ENCODE measurements at places on chromosomes 4 and X. TPM values are rescaled to one million over a fixed set of nuclear protein-coding genes. Genes with fewer than 3 reads are reported as not detected.
A peak's percentile ranks its signal among the peaks of the same experiment; 100 is the strongest.

DNA sequence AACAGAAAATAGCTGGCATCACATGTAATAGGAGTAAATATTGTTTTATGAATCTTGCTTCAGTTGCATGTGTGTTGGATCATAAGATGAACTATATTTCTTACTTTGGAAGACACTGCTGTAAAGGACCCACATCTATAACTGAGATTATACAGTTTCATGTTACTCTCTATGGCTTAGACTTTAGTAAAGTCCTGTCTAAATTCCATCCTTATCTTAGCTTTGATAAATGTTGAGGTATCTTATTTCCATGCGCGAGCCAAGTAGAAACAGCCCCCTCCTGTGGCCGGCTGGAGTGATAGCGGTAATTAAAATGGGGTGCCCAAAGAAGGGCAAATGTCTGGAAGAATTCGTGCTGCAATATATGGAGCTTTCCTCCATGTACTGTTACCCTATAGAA, 43.0 kb downstream of the CCDC158 start:
- no peak overlapping the region for H3K4me3 ChIP-seq
- H3K27me3 ChIP-seq, result no peaks in the 10 kb centered on the region
- H3K4me1 ChIP-seq, result no peaks in the 10 kb centered on the region
- H3K36me3 ChIP-seq, result no peaks in the 10 kb centered on the region
- DNase-seq, result peak; percentile 21

DNA sequence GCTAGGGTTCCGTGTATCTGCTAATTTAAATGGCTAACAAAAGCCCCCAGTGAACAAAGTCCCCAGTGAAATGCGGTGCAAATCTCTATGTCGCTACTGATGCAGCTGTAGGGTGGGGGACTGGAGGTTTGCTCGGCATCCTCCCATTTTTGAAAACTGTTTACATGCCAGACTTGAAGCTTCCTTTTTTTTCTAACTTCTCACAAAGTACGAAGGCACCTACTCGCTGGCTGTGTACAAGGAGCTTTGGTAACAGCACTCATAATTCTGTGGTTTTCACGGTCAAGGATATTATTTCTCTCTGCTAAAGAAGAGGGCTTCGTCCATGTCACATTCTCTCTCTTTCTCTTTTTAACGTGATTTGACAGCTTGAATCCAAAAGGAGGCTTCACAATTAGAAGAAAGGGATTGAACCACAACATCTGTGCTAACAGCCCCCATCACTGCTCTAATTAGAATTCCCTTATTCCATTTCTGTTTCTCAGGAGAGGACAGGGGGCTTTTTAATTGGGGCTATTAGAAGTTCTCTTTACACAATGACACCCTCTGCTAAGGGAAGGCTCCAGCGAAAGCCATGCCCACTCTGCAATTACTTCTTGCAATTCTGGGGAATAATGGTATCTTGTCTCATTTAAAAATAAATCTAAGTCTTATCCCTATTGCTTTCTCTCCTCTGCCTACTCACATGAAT, 46.7 kb downstream of the TMEM156 start:
- no peaks in the 10 kb centered on the region for H3K27me3 ChIP-seq
- no peak overlapping the region for H3K4me3 ChIP-seq
- no peak overlapping the region for H3K27ac ChIP-seq
- no peaks in the 10 kb centered on the region for H3K36me3 ChIP-seq

HMX1 gene
- not detected for total RNA-seq

GRCh38 chrX:110509755-110510532, 151.3 kb downstream of the RTL9 start:
- H3K27me3 ChIP-seq, result no peaks in the 10 kb centered on the region
- DNase-seq, result no peak
- H3K4me1 ChIP-seq, result no peaks in the 10 kb centered on the region
- H3K4me3 ChIP-seq, result no peak overlapping the region

APBB2 gene
- 174 TPM for total RNA-seq

- H3K27me3 ChIP-seq, result no peaks in the 10 kb centered on the region
- DNase-seq, result no peak
- H3K4me1 ChIP-seq, result no peaks in the 10 kb centered on the region
- no peak overlapping the region for H3K27ac ChIP-seq
- no peak overlapping the region for H3K4me3 ChIP-seq
Observed at GRCh38 chr4:5143306-5143861, 92.1 kb downstream of the STK32B start.

DNA sequence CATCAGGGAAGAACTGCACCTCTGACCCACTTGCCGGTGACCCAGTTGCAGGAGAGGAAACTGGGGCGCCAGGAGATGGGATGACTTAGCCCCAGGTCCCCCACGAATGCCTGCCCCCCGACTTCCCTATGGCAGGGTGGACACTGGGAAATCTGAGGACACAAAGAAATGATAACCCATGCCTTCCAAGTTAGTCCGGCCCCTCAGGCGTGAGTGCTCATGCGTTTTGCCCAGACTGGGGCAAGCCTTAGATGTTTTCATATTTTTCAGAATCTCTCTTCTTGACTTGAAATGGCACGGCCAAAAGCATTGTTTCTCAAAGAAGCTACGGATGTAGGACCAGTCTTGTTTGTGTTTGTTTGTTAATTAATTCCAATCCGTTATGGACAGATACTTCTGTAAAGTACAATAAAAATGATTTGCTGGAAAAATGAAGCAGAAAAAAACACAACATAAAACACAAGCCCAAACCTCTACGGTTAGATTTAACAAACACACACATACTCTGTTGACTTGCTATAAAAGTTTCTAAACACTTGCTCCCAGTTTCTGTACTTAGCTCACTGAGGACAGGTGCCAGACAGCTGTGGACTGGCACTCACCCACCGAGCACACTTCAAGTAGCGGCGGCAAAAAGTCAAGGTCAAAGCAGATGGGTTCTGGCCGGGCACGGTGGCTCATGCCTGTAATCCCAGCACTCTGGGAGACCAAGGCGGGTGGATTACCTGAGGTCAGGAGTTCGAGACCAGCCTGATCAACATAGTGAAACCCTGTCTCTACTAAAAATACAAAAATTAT, 341.5 kb downstream of the BCOR start:
- DNase-seq, result peak; percentile 55
- H3K27me3 ChIP-seq, result no peaks in the 10 kb centered on the region
- H3K36me3 ChIP-seq, result no peaks in the 10 kb centered on the region
- H3K4me1 ChIP-seq, result peaks cover 34% of the 10 kb centered on the region
- no peak overlapping the region for H3K4me3 ChIP-seq
- H3K27ac ChIP-seq, result peak overlapping the region; percentile 84

GRCh38 chrX:40013266-40014195, 84.2 kb downstream of the BCOR start:
- no peaks in the 10 kb centered on the region for H3K36me3 ChIP-seq
- peak; percentile 62 for DNase-seq
- H3K4me1 ChIP-seq, result peaks cover 9% of the 10 kb centered on the region

- H3K4me3 ChIP-seq, result no peak overlapping the region
- no peak overlapping the region for H3K27ac ChIP-seq
- H3K27me3 ChIP-seq, result no peaks in the 10 kb centered on the region
- H3K36me3 ChIP-seq, result no peaks in the 10 kb centered on the region
Observed at GRCh38 chr4:83850435-83850834, 314.5 kb downstream of the GPAT3 start.

- no peaks in the 10 kb centered on the region for H3K36me3 ChIP-seq
- no peaks in the 10 kb centered on the region for H3K4me1 ChIP-seq
- no peaks in the 10 kb centered on the region for H3K27me3 ChIP-seq
- H3K4me3 ChIP-seq, result no peak overlapping the region
- DNase-seq, result peak; percentile 58
- H3K27ac ChIP-seq, result no peak overlapping the region
Observed at GRCh38 chr4:8176547-8177399, 18.2 kb upstream of the ABLIM2 start.

DNA sequence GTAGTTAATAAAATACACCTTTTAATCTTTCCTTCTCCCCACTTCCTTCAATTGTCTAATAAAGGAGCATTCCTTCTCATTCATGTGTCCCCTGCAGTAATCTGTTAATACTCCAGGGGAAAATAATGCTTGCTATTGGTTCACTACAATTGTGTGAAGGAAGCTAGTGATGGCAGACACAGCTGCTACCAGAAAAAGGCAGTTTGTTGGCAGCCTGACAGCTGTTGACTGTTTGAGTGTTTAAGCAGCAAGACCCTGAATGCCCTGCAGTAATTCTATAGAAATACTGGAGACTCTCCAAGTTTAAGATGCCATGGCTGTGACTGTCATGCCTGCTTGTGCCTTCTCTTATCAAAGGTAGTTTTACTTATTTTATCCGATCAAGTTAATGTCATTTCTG, 359.5 kb downstream of the C4orf33 start:
- no peak overlapping the region for H3K27ac ChIP-seq
- H3K36me3 ChIP-seq, result no peaks in the 10 kb centered on the region
- H3K4me3 ChIP-seq, result no peak overlapping the region
- H3K4me1 ChIP-seq, result no peaks in the 10 kb centered on the region
- H3K27me3 ChIP-seq, result no peaks in the 10 kb centered on the region
- no peak for DNase-seq

DNA sequence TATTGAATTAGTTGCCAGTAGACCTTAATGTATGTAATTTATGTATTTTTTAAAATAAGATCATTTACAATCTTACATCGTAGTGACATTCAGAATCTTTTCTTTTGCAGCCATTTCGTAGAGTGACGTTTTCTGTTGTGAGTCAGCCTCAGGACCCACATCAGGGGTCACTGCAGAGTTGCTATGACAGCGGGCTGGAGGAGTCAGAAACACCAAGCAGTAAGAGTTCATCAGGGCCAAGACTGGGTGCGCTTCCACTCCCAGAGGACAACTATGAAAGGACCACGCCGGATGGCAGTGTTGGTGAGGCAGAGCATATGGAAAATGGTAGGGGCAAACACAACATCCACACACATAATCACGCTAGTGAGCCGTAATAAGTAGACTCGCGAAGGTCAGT, 199.9 kb downstream of the PCDH7 start:
- H3K36me3 ChIP-seq, result no peaks in the 10 kb centered on the region
- no peak for DNase-seq
- no peak overlapping the region for H3K4me3 ChIP-seq
- H3K27ac ChIP-seq, result no peak overlapping the region

DNA sequence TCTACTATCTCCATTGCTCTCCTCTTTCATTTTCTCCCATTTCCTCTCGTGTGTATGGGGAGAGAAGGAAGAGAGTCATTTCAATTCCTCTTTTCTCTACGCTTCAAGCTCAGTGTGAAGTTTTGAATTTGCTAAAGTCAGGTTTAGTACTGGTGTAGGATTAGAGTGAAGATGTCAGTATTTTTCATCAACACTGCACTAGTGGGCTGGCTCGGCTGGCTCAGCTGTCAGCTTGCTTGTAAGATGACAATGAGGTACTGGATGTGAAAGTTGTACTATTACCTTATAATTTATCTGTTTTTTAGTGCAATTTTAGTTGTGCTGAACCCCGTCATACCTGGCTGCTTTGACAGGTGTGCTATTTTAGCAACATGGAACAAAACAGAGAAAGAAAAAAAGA, 2.1 kb upstream of the SH2D1A start:
- H3K27ac ChIP-seq, result no peak overlapping the region
- no peak for DNase-seq
- no peak overlapping the region for H3K4me3 ChIP-seq
- H3K36me3 ChIP-seq, result no peaks in the 10 kb centered on the region
- H3K4me1 ChIP-seq, result no peaks in the 10 kb centered on the region

DNA sequence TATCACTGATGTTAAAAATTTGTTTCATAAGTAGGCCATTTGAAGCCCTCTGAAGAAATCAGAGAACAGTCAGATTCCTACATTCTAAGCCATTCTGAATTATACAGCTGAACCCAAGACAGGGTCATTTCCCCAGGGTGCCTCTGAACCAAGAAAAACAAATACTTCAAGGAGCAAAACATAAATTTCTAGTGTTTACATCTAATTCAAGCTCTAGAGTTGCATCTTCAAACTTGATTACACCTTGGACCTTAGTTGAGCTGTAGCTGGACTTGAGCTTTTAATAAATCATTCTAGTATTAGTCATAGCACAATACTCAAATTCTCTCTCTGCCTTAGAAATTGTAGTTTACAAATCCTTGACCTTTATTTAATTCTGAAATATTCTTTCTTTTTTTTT, 87.6 kb upstream of the IL15 start:
- H3K4me3 ChIP-seq, result no peak overlapping the region
- no peaks in the 10 kb centered on the region for H3K27me3 ChIP-seq
- DNase-seq, result no peak
- no peaks in the 10 kb centered on the region for H3K4me1 ChIP-seq

- H3K36me3 ChIP-seq, result no peaks in the 10 kb centered on the region
- no peaks in the 10 kb centered on the region for H3K27me3 ChIP-seq
- no peak overlapping the region for H3K27ac ChIP-seq
- no peak overlapping the region for H3K4me3 ChIP-seq
- DNase-seq, result no peak
Observed at GRCh38 chr4:99490286-99490685, 20.5 kb upstream of the C4orf17 start.

DNA sequence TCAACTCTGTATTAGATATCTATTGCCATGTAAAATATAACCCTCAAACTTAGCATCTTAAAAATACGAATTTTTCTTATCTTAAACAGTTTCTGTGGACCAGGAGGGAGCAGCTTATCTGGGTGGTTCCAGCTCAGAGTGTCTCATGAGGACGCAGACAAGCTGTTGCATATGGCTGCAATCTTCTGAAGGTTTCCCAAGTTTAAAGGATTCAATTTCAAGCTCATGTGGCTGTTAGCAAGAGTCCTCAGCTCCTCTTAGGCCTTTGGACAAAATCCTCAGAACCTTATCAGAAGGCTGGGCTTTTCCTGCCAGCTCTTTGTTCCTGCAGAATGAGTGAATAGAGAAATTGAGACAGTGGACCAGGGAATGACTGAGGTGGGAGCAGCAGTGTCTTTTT, 2.8 kb upstream of the CTSO start:
- DNase-seq, result no peak
- no peaks in the 10 kb centered on the region for H3K36me3 ChIP-seq
- H3K27ac ChIP-seq, result no peak overlapping the region
- peaks cover 3% of the 10 kb centered on the region for H3K4me1 ChIP-seq
- H3K4me3 ChIP-seq, result no peak overlapping the region

DNA sequence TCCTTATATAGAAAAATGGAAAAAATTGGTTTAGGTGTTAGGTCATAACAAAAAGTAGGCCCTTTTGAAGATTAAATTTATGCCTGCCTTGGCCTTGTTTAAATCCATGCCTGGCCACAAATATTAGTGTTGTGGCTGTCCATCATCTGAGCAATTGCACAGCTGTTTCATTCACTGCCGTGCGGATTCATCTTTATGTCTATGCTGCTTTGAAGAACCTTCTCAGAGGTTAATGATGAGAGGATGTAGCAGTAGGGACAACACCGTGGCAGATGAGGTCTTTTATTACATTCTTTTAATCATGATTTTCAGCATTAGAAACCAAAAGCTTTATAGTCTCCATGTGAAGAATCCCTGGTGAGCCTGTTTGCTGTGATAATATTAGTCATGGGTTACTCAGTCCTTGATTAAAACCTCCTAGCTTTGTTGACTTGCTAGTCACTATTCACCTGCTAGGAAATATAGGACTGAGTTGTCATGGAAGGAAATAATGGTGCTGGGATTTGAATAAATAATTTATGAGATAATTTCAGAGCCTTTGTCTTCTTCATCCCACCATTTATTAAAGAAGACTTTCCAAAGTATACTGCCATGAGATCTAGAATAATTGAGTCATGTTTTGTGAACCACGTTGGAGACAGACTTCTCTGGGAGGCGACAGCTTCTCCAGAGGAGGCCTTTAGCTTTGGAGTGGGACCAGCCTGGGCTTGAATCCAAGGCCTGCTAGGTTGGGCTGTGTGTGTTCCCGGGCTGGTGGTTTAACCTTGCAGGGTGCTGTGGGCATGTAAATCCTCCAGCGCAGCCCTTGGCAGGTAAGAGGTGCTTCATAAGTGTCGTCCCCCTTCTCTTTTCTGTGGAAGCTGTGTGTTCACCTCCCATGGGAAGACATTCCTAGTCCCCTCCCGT, 53.5 kb downstream of the PTTG2 start:
- H3K27ac ChIP-seq, result peak overlapping the region; percentile 20
- H3K4me1 ChIP-seq, result peaks cover 28% of the 10 kb centered on the region
- no peak overlapping the region for H3K4me3 ChIP-seq
- H3K27me3 ChIP-seq, result no peaks in the 10 kb centered on the region
- peak; percentile 94 for DNase-seq
